ENCODE measurements at places on chromosomes 2 and 18.

- DNase-seq = no peak
- no peak overlapping the region for H3K4me3 ChIP-seq
- no peak overlapping the region for H3K27ac ChIP-seq
- no peaks in the 10 kb centered on the region for H3K4me1 ChIP-seq
These were observed 163.6 kb upstream of the VRK2 start for GRCh38 chr2:57882895-57883515.

GRCh38 chr18:36283448-36283847 is 14.1 kb upstream of the FHOD3 start:
- H3K27me3 ChIP-seq = no peaks in the 10 kb centered on the region
- no peak for DNase-seq
- no peak overlapping the region for H3K27ac ChIP-seq
- H3K4me1 ChIP-seq = no peaks in the 10 kb centered on the region

- no peak overlapping the region for H3K27ac ChIP-seq
- no peaks in the 10 kb centered on the region for H3K4me1 ChIP-seq
- no peaks in the 10 kb centered on the region for H3K27me3 ChIP-seq
- DNase-seq = no peak
- no peaks in the 10 kb centered on the region for H3K36me3 ChIP-seq
- H3K4me3 ChIP-seq = no peak overlapping the region
These were observed 93.0 kb upstream of the SLC39A10 start for GRCh38 chr2:195563857-195564512.

DNA sequence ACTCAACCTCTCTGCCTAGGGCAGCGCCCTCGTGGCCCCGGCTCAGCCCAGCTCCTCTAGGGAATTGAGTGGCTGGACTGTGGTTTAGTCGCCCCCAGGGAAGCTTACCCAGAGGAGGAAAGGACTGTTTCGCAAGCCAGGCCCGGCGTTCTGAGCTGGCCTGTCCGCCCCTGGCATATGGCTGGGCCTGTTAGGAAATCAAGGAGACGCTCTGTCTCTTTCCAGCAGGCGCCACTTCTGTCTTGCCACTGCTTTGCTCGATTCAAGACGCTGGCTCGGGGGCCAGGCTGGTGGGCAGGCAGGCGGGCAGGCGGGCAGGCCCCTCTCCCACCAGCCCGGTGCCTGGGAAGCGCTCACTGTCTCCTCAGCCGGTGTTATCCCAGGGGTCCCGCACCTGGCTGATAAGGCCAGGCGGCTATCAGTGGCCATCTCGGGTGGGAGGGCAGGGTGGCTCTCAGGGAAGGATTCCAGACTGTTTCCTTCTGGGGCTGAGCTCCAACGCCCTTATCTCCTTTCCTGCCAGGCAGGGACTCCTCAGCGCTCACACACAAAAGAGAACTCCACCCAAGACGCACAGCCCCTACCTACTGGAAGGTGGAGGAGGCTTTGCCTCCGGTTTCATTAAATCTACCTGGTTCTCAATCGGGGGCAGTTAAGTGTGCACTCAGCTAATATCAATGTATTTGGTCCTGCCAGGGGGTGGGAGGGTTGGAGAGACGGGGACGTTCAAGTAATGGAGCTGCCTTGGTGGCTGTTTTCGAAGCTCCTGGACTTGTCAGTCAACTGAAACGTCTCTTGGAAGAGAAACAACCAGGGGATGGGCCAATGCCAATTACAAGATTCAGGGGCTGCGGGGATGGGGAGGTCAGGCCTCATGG is 109.1 kb downstream of the SMAD7 start:
- DNase-seq = peak; percentile 92
- no peaks in the 10 kb centered on the region for H3K27me3 ChIP-seq
- H3K27ac ChIP-seq = peak overlapping the region; percentile 83
- no peaks in the 10 kb centered on the region for H3K4me1 ChIP-seq
- H3K4me3 ChIP-seq = no peak overlapping the region

DNA sequence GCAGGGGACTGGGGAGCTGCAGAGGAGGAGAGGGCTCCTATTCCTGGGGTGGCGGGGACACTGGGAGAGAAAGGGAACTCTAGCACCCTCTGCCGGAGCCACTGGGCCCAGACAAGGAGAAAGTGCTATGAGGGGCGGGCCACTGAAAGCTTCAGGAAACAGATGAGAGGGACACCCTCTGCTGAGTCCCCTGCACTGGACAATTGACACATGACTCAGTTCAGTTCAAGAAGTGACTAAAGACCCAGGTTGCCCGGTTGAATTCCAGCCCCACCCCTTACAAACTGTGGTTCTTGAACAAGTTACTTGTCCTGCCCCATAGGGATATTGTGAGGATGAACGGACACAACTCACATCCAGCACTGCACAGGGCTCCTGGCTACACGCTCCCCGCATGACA is 5.0 kb downstream of the RUFY4 start:
- no peak for DNase-seq
- H3K27ac ChIP-seq = no peak overlapping the region
- no peaks in the 10 kb centered on the region for H3K27me3 ChIP-seq
- H3K4me3 ChIP-seq = no peak overlapping the region

DNA sequence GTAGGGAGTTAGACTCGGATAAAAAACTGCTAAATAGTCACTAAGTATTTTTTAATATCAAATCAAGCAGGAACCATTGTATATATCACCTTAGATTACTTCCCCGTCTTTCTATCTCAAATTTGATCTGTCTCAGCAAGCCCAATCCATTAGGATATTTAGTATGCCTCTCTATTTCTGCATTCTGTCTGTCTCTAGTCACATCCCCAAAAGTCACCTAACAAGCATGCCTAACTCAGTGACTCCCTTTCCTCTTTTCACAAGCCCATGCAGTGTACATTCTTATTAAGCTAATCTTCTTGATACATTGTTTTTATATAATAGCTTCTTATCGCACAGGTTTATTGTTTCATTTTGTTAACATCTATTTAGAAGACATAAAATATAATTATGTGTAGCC is 57.8 kb downstream of the PDE1A start:
- DNase-seq = no peak
- no peaks in the 10 kb centered on the region for H3K27me3 ChIP-seq
- no peaks in the 10 kb centered on the region for H3K4me1 ChIP-seq

- H3K4me3 ChIP-seq = no peak overlapping the region
- H3K27ac ChIP-seq = no peak overlapping the region
- no peaks in the 10 kb centered on the region for H3K4me1 ChIP-seq
- no peaks in the 10 kb centered on the region for H3K36me3 ChIP-seq
- no peak for DNase-seq
These were observed 26.6 kb downstream of the MYL1 start for GRCh38 chr2:210288408-210288807.

- DNase-seq = no peak
- no peak overlapping the region for H3K4me3 ChIP-seq
- no peak overlapping the region for H3K27ac ChIP-seq
- H3K27me3 ChIP-seq = no peaks in the 10 kb centered on the region
These were observed 343.6 kb upstream of the SYT4 start for GRCh38 chr18:43620936-43621335.

DNA sequence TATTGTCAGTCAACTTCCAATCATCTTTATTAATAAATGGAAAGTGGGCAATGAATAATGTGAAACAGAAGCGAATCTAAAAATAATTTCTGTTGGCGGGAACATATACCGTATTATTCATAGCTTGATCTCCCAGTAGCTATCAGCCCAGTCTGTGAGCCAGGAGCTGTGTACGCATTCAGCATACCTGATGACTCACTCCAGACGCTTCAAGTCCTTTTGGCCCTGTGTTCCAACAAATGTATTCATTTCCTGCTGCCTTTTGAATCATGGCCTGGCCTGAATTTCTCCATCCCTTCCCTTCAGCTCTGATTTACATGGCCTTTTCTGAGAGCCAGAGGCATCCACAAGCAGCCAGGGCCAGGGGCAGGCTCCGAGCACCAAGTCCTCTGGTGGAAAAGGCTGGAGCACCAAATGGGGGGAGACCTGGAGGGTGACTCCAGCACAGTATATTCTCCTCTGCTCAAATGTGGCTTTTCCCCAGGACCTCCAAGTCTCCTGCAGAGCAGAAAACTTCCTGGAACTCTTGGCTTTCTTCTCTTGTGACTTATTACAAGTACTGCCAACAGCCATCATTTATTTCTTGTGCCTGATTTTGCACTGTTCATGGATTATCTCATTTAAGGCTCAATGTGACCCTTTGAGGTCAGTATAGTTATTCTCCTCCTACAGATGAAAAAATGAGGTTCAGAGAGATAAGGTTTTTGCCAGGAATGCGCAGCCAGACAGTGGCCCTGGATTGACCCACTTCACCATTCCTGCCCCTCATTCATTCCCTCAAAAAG is 108.7 kb downstream of the EN1 start:
- no peaks in the 10 kb centered on the region for H3K27me3 ChIP-seq
- no peaks in the 10 kb centered on the region for H3K4me1 ChIP-seq
- H3K27ac ChIP-seq = no peak overlapping the region
- no peak overlapping the region for H3K4me3 ChIP-seq

DNA sequence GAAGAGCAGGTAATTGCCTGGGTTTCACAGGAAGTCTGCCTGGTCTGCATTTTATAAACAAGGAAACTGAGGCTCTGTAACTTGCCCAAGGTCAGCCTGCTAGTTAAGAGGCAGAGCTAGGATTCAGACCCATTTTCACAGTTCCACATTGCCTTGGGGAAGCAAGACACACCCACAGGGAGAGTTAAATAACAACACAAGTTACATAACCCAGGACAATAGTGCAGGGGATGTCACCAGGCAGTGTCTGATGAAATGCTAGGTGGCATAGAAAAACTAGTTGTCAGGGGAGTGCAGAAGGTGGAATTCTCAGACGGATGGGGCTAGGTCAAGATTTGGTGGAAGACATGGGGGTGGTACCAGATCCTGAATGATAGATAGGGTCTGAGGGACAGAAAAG is 69.7 kb downstream of the PRKCE start:
- no peak overlapping the region for H3K27ac ChIP-seq
- H3K4me1 ChIP-seq = no peaks in the 10 kb centered on the region
- H3K36me3 ChIP-seq = no peaks in the 10 kb centered on the region
- no peaks in the 10 kb centered on the region for H3K27me3 ChIP-seq
- no peak for DNase-seq

DNA sequence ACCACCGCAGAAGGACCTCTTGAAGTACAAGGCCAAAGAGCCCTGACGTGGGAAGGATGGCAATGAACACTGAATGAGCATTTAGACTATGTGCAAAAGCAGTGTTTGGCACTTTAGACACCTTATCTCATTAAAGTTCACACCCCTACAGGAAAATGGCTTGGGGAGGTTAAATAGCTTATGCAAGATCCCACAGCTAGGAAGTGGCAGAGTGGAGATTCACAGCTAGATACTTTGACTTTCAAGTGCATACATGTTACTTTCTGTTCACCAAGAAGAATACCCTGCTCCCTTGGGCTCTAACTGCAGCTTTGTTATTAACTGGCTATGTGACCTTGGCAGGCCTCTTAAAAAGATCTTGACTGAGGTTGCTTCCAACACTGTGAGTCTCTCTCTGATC is 58.2 kb downstream of the ICOS start:
- no peak for DNase-seq
- no peaks in the 10 kb centered on the region for H3K27me3 ChIP-seq
- H3K4me3 ChIP-seq = no peak overlapping the region
- H3K27ac ChIP-seq = no peak overlapping the region
- H3K4me1 ChIP-seq = no peaks in the 10 kb centered on the region

GRCh38 chr2:4930704-4931103 is 761.5 kb upstream of the SOX11 start:
- H3K4me1 ChIP-seq = no peaks in the 10 kb centered on the region
- H3K4me3 ChIP-seq = no peak overlapping the region
- H3K27ac ChIP-seq = no peak overlapping the region
- H3K27me3 ChIP-seq = no peaks in the 10 kb centered on the region
- no peak for DNase-seq
- H3K36me3 ChIP-seq = no peaks in the 10 kb centered on the region

- H3K27ac ChIP-seq = no peak overlapping the region
- H3K36me3 ChIP-seq = no peaks in the 10 kb centered on the region
- no peak overlapping the region for H3K4me3 ChIP-seq
- no peaks in the 10 kb centered on the region for H3K27me3 ChIP-seq
These were observed 262.7 kb upstream of the SPOPL start for GRCh38 chr2:138238908-138239307.

- H3K27me3 ChIP-seq = no peaks in the 10 kb centered on the region
- no peaks in the 10 kb centered on the region for H3K36me3 ChIP-seq
- H3K4me3 ChIP-seq = no peak overlapping the region
- DNase-seq = no peak
- H3K4me1 ChIP-seq = no peaks in the 10 kb centered on the region
- H3K27ac ChIP-seq = no peak overlapping the region
These were observed 1319.7 kb upstream of the CRIM1 start for GRCh38 chr2:35035883-35036282.

DNA sequence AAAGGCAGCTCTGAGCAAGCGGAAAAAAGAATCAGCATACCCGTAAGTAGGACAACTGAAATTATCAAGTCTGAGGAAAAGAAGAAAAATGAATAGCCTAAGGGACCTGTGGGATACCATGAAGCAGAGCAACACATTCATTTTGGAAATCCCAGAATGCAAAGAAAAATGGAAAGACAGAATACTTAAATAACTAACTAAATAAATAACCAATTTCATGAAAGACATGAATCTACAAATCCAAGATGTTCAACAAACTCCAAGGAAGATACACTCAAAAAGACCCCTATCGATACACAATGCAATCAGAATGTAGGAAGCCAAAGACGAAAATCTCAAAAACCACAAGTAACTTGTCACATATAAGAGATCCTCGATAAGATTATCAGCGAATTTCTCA is 117.0 kb downstream of the USP34 start:
- H3K27ac ChIP-seq = no peak overlapping the region
- DNase-seq = no peak
- peaks cover 2% of the 10 kb centered on the region for H3K4me1 ChIP-seq

DNA sequence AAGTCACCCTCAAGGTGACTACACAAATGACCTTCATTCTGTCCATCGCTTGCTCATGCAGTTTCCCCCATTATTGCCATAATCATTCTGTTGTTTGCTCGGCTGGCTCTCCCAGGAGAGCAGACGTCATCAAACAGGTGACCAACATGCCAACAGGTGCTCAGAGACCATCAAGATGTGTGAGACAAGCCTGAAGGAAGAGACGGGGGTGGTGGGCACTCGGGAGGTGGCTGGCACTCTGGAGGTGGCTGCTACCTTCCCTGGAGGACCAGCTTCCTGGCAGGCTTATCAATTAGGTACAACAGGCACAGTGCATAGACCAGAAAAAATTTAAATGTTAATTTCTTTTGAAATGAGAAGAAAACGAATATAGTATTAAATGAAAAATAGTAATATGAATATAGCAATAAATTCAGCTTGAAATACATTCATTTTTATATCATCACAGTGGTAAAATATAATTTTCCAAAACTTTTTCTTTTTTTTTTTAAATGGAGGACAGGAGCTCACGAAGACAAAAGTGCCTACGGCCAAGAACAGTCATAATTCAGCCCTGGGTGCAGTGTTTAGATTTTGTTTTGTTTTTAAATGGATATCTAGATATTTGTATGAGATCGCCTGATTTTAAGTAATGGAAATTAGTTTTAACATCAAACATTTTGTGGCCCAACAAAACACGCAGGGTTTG is 16.9 kb upstream of the HAAO start:
- H3K27me3 ChIP-seq = no peaks in the 10 kb centered on the region
- peak overlapping the region; percentile 100 for H3K27ac ChIP-seq
- no peak for DNase-seq
- no peaks in the 10 kb centered on the region for H3K36me3 ChIP-seq
- peaks cover 3% of the 10 kb centered on the region for H3K4me1 ChIP-seq

- no peaks in the 10 kb centered on the region for H3K36me3 ChIP-seq
- DNase-seq = no peak
- H3K4me3 ChIP-seq = no peak overlapping the region
- no peak overlapping the region for H3K27ac ChIP-seq
- no peaks in the 10 kb centered on the region for H3K4me1 ChIP-seq
These were observed 109.7 kb downstream of the ATL2 start for GRCh38 chr2:38267270-38267925.

Data from ascending aorta (tissue), 2 donors.